ENCODE measurements at places on chromosomes 6 and 20.

GRCh38 chr6:113734982-113735381 lies 122.2 kb upstream of the MARCKS start:
- DNase-seq: no peak

DNA sequence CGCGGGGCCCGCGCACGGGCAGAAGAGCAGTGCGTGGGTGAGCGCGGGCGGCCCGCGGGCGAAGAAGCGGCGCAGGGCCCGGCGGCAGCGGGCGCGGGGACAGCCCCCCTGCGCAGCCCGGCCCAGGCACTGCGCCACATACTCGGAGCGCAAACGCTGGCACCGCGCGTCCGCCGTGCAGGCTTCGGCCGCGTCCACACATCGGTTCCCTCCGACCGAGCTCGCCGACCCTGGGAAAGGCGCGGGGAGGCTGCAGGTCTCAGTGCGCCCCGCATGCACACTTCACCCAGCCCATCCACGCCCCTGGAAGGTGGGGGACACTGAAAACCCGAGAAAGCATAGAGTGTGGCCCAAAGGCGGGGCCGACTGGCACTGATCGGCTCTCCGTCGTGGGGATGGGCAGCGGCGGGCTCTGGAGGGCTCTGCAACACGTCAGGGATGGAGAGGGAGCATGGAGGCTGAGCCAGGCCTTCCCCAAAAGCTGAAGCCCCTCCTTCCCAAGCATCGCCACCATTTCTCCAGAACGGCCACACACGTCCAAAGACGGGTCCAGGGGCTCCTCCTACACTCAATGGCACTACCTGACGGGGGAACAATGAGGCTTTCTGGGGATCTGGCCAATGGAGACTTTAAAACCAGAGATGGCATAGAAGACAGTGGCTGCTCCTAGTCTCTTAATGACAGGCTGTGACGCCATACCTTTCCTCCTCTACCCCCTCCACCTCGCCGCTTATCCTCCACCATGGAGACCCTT lies 2.0 kb downstream of the GFRA4 start:
- DNase-seq: no peak

DNA sequence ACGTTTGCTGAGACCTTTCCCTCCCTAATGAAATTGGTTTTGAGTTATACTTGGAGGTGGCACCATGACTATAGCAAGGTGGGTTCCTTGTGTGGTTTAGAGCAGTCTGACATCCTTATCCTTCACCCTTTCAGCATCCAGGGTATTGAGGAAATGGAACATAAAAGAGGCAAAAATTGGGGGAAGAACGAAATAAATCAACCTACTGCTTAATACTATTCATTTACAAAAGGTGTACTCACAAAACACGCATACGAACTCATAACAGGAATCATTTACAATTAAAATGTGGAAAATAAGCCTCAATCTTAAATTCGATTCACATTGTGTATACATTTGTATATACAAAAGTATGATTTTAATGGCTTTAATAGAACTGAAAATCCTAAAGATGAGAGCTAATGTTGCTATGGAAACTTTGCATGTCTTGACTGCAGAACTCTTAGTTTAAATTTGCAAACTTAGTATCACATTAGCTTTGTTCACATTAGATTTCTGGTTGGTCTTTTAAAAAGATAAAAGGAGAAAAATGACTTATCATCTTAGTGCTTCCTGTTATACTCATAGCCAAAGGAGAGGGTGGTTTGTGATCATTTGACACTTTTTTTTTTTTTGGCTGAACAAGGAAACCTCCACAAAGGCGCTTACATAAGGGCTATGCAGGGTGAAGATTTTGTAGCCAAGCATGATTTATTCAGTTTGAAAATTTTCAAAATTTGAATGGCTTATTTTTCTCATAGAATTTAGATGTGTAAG lies 76.1 kb upstream of the ATXN1 start:
- DNase-seq: peak; percentile 13

DNA sequence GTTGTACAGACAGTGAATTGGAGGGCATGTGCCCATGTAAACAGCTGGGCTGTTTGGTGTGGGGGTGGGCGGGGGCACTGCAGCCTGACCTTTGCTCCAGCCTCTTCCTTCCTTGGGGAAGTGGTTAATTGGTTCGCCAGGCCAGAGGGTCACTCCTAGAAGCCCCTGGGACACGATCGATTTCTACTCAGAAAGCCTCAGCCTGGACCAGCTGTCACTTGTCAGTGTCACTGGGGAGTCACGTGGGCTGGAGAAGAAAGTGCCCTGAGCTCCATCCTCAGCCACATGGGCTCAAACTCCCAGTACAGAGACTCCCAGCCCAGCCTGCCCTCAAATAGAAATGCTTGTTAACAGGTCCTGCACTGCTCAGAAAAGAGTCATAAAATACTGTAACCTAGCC lies 423.8 kb upstream of the SULF2 start:
- no peak for DNase-seq

DNA sequence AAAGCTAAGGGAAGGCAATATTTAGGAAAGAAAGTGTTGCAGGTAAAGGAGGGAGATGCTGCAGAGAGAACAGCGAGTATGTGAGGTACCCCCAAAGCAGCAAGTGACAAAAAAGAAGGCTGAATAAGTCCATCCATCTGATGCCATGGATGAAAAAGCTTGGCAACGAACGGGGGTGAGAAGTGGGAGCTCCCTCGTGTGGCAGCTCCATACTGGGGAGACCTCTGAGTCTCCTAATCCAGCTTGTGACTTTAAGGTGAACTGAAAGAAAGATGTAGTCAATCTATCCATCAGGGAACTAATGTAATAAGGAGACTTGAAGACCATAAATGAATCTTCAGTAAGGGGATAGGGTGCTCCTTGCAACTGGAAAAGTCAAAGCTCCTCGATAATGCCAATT lies 156.6 kb downstream of the OTOR start:
- DNase-seq: no peak

GRCh38 chr6:111406200-111406721 lies 76.8 kb downstream of the REV3L start:
- DNase-seq: peak; percentile 22

GRCh38 chr6:109687271-109687761 lies 3.7 kb downstream of the AK9 start:
- no peak for DNase-seq

GRCh38 chr6:113433335-113433991 lies 423.7 kb upstream of the MARCKS start:
- no peak for DNase-seq

DNA sequence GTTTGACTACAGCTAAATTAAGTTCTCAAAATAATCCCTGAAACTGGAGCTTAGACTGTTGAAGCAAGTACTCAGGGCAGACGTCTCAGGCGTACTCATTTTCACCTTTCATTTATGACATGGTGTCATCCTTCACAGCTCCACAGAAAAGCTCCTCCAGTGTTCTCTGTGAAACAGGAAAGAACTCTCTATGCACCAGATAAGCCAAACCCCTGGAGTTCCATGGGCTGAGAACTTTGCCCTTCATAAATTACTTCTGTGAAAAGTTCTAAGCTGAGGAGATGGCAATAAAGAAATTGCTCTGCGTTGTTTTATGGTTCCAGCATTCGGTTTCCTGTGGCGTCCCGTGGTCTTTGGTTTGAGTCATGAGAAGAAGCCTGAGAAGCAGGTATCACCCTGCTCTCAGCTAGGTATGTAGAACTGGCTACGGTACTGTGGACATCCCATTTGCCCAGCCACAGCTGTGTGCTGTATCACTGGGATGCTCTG lies 20.2 kb upstream of the RREB1 start:
- DNase-seq: peak; percentile 17

- no peak for DNase-seq
Measured at GRCh38 chr6:37359039-37359438, 5.3 kb downstream of the RNF8 start.

DNA sequence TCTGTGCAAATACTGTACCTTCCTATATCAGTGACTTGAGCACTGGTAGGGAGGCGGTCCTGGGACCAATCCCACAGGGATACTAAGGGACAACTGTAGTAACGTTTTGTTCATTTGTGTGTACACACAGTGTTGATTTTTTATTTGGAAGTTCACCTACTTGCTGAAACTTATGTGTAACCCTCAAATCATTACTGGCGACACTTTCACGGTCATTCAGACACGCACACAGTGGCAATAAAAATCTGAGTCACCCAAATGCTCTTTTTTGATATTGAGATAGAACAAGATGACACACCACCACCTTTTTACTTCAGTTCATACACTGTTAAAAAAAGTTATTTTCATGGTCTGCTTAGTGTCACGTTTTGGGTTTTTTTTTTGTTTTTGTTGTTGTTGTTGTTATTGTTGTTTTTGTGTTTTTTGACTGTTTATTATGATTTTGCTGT lies 79.8 kb downstream of the QKI start:
- no peak for DNase-seq

DNA sequence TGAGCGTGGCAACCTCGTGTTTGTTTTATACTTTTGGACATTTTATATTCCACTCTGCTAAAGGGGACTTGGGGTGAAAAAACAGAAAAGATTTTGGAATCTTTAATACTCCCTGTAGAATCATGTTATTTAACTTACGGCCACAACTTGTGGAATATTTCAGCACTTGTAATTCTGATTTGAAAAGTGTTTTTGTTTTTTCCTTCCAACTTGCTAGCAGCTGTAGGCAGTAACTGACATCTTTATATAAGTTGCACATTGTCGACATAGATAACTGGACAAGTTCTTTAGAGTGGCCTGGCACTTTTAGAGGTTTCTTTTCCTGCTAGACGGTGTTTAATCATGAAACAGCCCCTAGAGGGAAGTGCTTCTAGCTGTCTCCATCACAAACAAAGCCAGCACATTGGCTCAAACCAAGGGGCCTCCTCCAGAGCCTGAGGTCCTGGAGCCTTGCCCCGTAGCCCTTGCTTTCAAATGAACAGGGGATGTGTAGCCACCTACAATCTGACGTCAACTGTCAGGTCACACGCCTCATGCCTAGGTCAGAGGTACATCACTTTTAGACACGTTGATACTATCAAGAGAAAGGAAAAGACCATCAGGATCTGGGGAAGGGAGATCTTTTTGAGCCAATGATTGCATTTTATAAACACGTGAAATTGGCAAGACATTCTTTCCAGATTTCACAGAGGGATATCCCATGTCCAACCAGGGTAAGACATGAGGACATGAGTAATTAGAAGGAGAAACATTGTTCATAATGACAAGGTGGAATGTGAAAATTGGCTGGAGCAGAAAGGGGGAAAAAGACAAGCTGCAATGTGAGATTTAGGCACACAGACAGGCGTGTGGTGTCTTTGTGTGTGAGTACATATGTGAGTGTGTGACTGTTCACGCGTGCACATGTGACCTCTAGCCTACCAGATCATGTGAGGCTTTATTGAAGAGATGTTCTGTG lies 92.1 kb downstream of the TXNDC5 start:
- no peak for DNase-seq

DNA sequence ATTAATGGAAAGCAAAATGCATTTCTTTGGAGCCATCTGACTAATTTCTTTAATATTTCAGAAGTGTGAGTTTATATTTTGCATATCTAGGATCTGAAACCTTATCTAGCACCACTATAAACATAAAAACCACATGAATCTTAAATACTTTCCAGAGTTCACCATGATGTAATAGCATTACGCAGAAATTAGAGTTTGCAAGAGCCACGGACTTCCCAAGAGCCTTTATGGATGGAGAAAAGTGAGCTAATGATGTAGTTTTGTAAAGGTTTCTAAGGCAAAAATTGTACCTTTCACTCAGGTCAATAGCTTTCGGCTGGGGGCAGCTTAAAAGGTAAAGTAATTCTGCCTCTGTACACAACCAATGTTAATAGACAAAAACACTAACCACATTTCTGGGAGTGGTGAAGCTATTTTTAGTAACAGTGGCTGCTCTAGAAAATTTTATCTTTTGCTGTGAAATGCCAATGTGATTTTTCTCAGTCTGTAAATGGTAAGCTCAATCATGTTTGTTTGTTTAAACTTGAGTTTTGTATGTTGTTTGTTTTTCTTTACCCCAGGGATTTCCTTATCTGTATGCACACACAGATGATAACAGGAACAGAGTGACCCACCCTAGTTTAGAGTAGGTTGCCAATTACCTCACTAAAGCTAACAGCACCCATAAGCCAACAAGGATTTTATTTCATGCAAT lies 80.5 kb downstream of the FILIP1 start:
- DNase-seq: no peak

GRCh38 chr6:14665827-14666724 lies 548.5 kb downstream of the CD83 start:
- DNase-seq: peak; percentile 20

- DNase-seq: no peak
Measured at GRCh38 chr6:137120748-137121147, 52.7 kb downstream of the IL22RA2 start.

GRCh38 chr6:14644381-14644780 lies 526.8 kb downstream of the CD83 start:
- no peak for DNase-seq

DNA sequence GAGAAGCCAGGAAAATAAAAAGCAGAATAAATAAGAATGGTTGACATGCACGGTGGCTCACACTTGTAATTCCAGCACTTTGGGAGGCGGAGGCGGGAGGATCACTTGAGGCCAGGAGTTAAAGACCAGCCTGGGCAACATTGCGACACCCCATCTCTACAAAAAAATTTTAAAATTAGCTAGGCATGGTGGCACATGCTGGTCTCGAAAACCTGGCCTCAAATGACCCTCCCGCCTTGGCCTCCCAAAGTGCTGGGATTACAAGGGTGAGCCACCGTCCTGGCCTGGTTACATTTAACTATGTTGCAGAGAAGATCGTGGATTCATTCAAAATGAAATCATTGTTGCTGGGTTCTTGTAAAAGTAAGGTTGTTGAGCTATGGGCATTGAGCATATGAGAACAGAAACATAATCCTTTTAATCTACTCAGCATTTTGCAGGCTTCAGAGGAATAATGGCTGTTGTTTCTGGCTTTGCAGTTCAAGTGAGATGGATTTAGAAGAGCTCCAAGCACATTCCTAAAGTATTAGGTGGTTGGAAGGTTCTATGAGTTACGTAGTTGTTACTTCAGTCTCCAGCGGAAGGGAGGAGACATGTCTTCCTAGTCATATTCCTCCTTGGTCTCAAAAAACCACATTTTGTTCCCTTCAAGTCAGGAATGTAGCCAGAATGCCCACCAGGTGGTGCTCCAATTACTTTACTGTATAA lies 45.6 kb upstream of the RAB23 start:
- DNase-seq: peak; percentile 45

DNA sequence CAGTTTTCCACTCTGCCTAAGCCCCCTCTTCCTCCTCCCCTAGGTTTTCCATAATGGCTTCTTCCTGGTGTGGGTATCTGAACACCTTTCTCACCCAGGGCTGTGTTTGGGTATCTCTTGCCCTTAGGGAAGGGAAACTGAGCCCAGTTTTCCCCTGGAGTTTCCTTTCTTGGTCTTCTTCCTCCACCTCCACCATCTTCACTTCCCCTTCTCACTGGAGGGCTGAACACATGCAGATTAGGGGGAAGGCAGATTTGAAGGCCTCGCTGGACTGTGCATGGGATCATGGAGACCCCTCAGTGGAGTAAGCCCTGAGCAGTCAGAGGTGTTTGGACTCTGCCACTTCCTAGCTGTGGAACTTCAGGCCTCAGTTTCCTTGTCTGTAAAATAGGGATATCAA lies 27.8 kb downstream of the FOXP4 start:
- DNase-seq: no peak

DNA sequence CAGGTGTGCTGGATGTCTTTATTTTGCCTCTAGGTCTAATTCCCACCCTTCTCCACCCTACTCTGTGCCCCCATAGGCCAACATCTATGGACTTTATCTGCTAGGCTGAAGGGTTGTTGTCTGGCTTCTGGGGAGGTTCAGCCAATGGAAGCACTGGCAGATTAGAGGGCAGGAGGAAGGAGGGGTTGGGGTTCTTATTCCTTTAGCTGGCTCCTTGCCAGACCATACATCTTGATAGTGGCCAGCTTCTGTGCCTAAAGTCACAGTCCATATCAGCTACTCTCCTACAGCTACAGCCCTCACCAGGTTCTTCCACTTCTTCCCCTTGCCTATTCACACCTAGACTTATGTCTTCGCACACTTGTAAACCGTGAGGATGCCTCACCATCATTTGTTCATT lies 41.1 kb downstream of the ROS1 start:
- DNase-seq: no peak
